ENCODE measurements at places on chromosomes 4 and X. TPM values are rescaled to one million over a fixed set of nuclear protein-coding genes. Genes with fewer than 3 reads are reported as not detected.

The ABCG2 gene
- total RNA-seq, result 1.1 TPM

The BEX5 gene
- total RNA-seq, result not detected

The PCYT1B gene
- 0.46 TPM for total RNA-seq

The MAGIX gene
- total RNA-seq, result 1.4 TPM

The IL13RA2 gene
- 440 TPM for total RNA-seq

The SPATA4 gene
- 0.28 TPM for total RNA-seq

The ANTXR2 gene
- 89.5 TPM for total RNA-seq

The XAGE2 gene
- not detected for total RNA-seq

The FGA gene
- total RNA-seq, result not detected

The FAM241A gene
- 0.85 TPM for total RNA-seq

The NEXMIF gene
- 0.09 TPM for total RNA-seq

The GYPE gene
- 0.74 TPM for total RNA-seq

The MAML3 gene
- 0.37 TPM for total RNA-seq

The THAP9 gene
- total RNA-seq, result 4.7 TPM

The CT45A1 gene
- not detected for total RNA-seq

The SHROOM2 gene
- under 0.01 TPM for total RNA-seq

The MED12 gene
- total RNA-seq, result 23.9 TPM

The DACH2 gene
- total RNA-seq, result not detected

The EGFL6 gene
- 1.00 TPM for total RNA-seq

The CLIC2 gene
- total RNA-seq, result 3.9 TPM

The RCHY1 gene
- total RNA-seq, result 30.3 TPM

The PPARGC1A gene
- 0.43 TPM for total RNA-seq

The ADH1A gene
- not detected for total RNA-seq

The LUZP4 gene
- total RNA-seq, result not detected
